Stimulated activated CD8-positive, alpha-beta memory T cell treated with anti-CD3 and anti-CD28 coated beads, Interleukin-12 subunit alpha, Interleukin-12 subunit beta, amount 100 ng/mL, for 1 hour (primary cell): ENCODE measurements at places on chromosomes 1 and 21.

DNA sequence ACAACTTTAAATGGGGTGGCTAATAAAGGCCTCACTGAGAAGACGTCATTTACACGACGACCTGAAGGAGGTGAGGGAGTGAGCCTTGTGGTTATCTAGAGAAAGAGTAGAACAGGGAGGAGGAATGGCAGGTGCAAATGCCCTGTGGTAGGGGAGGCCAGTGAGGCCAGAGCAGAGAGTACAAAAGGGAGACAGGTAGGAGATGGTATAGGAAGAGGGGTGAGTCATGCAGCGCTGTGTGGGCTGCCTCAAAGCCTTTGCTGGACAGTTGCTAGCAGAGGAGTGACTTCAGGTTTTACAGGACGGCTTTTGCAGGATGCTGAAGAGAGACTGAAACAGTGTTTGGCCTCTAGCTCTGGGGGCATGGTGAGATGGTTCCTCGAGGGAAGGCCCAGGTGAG is 116.0 kb downstream of the IER5 start:
- no peak for DNase-seq

- DNase-seq = no peak
These were observed 45.3 kb downstream of the TTC39A start for GRCh38 chr1:51285055-51285454.

GRCh38 chr1:17635811-17636210 is 96.3 kb downstream of the ARHGEF10L start:
- no peak for DNase-seq

GRCh38 chr1:85992791-85993190 is 163.8 kb downstream of the COL24A1 start:
- DNase-seq = no peak

- no peak for DNase-seq
These were observed 13.9 kb downstream of the LMX1A start for GRCh38 chr1:165342587-165342986.

- DNase-seq = no peak
These were observed 40.0 kb upstream of the CITED4 start for GRCh38 chr1:40901886-40902852.

GRCh38 chr1:202580619-202581018 is 129.6 kb downstream of the SYT2 start:
- DNase-seq = no peak

DNA sequence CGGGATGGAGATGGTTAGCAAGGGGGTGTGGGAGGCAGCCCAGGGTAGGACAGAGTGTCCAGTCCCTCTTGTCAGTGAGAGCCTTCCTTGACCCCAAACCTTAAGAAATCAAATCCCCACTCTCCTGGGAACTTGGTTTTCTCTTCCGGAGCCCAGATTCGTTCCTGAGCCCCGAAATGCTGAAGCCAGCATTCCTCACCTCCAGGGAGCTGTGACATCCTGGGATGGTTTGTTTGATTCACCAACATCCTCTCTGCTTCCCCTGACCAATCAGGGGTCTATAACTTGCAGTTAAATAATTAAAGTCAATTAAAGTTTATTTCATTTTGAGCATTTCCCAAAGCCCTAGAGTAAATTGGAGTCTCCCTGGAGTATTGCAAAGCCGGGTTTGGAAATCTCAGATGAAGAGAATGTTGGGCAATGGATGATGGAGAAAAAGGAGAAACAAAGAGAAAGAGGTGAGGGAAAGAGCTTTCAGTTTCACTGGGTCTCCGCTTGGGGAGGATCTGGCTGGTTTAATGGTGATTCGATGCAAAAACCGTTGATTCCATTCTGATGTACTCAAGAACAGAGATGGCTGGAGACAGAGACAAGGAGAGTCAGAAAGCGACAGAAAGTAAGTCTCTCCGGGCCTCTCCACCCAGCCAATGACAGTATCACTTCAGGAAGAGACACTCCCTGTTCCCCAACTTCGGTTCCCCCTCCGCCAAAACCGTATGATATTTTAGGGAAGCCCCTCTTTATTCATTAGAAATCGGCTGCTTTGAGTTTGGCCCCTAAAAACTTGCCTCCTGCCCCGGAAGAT is 12.8 kb upstream of the ALX3 start:
- no peak for DNase-seq

DNA sequence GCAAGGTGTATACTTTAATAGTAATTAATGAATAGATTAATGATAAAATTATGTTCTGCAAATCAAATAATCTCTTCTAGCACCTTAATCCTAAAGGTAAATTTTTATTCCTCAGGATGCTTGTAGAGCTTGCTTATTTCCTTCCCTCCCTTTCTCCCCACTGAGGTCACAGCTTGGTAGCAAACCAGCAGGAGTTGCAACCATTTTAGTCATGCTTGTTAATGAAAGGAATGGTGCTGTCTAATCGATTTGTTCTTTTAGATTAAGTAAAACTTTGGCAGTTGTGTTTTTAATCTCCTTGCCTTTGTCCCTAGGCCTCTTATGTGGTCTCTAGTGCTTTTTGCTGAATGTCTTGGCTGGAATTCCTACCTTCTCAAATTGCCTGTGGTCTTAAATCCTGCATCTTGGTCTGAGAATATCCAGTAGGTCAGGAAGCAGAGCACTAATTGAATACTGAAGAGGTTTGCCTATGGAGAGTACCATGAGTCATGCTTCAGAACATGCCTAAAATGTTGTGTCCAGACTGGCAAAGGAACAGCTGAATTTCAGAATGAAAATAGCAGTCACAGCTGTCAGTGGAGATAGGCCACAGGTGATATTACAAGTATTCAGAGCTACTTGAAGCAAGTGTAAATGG is 36.3 kb upstream of the RWDD3 start:
- DNase-seq = no peak

DNA sequence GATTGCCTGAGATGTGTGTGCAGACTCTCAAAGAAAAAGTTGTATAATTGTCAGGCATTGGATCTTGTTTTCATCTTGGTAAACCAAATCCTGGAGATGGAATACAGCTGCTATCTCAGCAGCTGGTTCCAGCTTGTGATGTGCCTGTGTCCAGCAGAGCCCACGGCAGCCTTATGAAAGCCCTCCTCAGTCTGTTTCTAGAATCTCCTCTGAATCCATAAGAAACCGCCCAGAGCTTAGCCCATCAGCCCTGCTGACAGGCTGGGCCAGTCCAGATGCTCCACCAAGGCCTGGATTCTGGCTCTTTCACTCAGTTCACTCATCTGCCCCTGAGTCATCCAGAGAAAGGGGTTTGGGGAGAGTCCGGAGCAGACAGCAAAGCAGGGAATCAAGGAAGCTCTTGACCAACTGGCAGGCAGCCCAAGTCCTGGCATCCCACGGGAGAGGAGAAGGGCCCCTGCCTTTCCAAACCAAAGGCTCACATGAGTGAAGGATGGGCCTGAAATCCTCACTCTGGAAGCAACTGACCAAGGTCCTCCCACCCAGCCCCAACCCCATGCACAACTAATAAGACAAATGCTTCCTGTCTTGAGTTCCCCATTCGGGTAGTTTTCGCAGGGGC is 45.7 kb downstream of the NAV1 start:
- no peak for DNase-seq

DNA sequence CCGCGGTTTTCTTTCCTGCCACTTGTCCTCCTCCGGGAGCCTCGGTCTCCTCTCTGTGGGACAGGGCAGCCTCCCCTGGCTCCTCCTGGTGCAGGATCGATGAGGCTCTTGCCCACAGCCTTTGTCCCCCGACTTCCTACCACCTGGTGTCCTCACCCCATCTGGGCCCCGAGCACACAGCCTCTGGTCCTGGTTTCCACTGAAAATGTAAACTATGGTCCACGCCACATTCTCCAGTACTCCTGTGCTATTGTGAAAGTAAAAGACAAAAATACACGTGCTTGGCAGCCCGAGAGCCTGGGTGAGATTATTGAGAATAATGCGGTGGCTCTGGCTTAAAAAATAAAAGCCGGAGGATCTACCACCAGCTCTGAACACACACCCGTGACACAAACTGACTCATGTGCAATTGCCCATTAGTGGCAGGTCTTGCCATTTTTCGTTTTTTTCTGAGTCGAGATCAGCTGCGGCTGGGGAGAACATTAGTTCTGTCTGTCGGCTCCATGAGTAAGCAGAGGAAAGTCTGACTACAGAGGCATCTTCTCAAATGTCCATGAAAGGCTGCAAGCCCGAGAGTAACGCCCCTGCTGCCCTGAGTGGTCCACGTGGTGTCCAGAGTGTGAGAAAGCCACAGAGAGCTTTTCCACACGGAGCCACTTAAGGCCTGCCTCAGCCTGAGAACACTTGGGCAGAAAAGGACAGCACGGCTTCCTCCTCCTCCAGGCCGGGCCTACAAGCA is 5.7 kb upstream of the COL6A2 start:
- no peak for DNase-seq

DNA sequence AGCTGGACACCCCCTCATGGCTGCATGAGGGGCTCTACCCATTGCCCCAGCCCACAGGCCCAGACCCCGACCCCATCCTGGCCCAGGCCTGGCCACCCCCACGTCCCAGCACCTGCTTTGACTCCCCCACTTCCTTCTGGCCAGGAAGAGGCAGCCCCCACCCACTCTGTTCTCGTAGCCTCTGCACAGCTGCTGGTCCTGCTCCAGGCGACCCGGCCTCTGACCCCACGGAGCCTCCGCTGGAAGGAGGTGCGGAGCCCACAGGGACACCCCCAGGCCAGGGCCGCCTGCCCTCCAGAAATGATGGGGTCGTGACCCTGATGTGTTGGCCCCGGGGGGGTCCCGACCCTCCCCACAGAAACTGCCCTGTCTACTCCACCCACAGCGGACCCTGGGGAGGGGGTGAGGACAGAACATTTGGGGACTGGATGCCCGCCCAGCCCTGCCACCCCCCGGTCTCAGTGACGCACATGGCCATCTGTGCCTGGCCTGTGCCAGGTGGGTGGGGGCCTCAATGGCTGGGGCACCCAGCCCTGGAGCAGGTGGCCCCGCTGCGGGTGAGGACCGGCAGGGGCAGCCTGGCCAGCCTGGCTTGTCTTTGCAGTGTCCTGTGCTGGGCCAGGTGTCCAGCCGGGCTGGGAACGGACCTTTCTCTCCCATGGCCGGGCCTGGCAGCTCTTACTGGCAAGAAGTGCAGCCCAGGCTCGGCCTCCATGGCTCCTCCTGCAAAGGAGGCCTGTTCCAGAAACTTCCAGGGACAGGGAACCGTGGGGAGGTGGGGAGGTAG is 78.6 kb downstream of the MORN1 start:
- DNase-seq = no peak

DNA sequence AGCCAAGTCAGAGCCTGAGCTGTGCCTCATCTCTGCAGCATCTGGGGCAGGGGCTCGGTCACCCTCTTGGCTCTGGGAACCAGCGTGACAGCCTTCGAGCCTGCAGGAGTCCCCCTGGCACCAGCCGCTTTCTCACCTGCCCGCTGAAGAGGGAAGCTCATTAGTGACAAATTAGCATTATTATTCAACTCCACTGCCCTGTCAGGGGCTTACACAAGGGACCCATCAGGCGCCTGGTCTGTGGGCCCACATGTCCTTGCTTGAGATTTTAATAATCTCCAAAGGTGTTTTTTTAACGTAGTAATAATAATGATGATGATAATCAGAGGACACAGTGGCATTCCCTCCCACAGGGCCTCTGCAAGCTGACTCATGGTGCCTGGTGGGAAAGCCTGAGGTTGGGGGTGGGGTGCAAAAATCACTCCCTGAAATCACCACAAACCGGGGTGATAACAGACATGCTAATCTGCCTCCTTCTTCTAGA is 98.1 kb upstream of the IGSF21 start:
- no peak for DNase-seq

DNA sequence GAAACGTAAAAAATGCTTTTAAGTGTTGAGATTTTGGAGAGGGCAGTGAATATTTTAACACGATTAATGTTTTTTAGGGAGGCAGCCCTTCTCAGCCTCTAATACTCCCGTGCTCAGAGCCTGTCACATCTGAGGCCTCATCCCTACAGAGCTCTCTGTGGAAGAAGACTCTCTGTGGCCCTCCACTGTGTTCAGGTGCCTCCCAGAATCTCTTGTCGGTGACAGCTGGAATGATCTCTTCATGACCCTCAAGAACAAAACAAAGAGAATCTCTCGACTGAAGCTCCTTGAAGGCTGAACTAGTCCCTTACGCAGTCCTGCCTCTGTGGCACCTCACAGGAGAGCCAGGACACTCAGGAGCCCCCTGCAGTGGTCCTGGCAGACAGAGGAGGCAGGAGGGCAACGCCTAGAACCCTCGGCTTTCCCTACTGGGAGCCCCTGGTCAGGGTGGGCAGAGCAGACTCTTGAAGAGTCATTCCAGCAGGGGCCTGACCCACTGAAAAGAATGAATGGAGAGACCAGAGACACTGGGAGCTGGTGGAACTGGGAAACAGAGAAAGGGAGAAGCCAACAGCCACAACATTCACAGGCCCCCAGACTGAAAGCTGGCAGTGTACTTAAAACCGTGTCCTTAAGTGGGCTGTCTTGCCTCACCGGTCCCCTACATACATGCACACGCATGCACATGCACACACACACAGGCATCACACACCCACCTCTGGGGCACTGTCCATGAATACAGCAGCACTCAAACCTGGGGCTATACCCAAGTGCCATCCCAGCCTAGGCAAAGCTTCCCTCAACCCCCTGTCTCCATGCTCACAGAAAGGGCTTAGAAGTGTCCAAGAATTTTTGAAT is 67.5 kb upstream of the ANGPTL1 start:
- DNase-seq = no peak

DNA sequence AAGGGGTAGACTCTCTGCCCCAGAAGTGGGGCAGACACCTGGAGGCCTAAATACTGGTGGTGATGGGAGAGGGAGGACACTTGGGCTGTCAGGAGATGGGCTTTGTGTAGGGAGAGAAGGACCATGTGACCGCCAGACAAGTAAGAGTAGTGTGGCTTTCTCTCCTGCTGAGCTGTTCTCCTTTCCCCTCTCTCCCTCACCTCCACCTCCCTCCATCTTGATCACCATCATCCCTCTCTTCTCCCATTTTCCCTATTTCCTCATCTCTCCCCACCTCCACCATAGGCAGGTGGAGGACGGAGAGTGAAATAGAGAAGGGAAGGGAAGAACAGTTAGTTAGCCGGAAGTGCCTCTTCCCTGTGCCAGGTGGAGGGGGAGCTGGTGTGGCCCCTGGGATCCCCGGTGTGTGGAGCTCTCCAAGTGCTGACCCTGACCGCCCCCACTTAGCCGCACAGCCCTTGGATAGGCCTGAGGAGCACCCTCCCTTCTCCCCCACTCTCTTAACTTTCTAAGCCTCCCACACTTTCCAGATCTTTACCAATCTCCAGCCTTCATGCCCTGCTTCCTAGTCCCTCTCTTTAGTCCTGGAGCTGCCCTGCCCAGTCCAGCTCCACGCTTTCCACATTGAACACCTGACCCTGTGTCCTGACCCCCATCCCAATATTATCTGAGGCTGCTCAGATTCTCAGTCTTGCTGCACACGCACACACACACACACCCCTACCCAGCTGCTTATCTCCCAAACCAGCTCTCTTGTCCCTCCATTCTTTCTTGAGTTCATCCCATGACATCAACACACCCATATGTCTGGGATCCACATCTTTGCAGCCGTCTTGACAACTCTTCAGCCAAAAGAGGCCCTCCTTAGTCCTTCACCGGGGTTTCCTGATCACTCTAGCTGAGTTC is 1.5 kb downstream of the CELF3 start:
- no peak for DNase-seq

GRCh38 chr1:54962612-54963395 is 17.6 kb upstream of the TMEM61 start:
- DNase-seq = no peak

DNA sequence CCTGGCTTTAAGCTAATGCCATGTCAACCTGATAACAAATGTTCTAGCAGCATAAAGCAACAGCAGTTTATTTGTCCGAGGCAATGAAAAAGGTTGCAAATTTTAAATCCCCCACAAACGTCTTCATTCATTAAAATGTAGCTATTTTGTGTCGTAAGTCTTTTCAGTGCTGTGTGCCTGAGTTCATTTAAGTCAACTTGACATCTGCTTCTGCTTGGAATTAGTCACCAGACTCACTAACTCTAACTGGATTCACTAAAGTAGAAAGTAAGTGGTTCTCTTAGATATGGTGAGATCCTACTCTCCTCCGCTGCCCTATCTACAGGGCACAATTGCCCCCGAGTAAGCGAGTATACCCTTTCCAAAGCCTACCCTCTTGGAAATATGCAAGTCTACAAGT is 118.4 kb upstream of the CHRM3 start:
- no peak for DNase-seq
